ENCODE measurements at places on chromosomes 12 and 14.

DNA sequence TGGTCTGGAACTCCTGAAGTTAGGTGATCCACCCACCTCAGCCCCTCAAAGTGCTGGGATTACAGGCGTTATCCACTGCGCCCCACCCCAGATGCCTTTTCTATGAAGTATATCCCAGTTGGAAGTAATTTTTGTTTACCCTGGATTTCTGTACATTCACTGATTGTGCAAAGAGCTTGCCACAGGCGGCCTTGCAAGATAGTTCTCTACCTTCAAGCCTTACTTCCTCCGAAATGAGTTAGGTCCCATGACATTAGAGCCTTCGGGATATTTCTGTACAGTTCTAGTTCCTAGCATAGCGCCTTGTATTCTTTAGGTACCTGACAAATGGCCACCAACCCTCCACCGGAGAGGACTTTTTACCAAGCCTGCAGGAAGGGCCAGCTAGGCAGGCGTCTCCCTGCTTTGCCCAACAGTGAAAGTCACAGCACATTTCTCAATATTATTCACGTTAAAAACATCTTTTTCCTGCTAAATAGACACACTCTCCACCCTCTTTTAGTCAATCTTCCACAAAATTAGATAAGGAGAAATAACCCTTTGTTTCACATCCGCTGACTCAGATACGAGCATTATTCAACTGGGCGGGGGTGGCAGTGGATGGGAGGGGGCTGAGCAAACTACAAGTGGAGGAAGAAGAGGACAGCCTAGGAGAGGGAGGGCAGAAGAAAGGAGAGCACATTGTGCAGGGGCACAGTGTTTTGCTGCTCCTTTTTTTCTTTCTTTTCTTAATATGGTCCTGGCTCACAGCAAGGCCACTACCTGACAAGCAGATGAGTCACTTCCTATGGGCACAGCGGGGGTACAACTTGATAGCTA is 40.0 kb upstream of the CAPRIN2 start:
- DNase-seq: no peak

DNA sequence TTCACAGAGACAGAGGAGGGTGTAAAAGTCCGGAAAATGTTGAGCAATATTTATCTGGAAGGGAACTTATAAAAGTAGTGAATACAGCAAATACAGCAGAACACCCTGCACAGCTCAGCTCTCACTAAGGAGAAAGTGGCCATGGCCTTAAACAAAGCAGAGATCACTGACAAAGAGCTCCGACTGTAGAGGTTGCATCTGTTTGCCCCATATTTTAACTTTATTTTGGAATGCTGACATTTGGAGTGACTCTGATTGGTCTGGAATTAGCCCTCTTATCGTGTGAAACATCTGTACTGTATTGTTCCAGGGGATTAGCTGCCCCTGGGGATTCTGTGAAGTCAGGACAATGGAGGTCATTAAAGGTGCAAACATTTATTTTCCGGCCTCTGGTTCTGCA is 1275.7 kb upstream of the FLRT2 start:
- no peak for DNase-seq

DNA sequence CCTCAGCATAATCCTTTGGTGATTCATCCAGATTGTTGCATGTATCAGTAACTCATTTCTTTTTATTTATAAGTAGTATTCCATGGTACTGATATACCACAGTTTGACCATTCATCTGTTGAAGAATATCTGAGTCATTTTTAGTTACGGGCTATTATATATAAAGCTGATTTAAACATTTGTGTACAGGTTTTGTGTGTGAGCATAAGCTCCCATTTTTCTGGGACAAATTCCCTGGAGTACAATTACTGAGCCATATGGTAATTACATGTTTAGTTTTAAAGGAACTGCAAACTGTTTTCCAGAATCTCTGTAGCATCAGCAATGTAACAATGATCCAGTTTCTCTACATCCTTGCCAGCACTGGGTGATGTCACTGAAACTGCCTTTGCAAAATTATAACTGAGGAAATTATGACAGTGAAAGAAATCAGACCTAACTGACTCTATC is 236.2 kb upstream of the KRR1 start:
- DNase-seq: no peak

DNA sequence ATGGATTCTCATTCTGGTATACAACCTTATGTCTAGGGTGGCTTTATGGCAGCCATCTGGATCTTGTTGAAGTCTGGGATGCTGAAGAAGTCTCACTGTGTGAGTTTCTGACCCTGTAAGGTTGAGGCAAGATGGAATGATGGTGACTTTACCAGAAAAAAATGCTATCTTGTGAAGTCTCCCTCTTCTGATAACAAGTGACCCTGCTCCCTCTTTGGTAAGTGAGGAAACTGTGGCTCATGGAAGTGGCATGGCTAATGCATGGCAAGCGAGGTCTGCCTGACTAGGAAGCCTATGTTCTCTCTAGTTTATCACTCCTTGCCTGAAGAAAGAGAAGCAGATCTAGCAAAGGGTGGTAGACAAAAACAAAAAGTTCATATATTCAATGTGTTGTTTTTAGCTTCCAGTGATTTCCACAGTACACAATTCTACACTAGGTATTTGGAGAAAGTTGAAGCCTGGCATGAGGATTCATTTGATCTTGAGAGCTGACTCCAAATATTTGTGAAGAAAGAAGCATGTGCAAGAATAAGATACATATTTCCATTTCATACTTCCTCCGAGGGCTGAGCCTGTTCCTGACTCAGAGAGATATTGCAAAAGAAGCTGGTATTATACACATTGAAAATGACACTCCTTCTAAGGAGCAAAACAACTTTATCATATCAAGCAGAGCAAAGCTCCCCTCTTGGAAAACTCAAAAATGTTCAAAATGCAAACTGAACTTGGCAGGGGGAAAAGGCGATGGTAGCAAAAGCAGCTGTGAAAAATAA is 63.6 kb downstream of the HELB start:
- DNase-seq: no peak

GRCh38 chr12:96085475-96085874 is 50.1 kb upstream of the LTA4H start:
- DNase-seq: no peak

GRCh38 chr12:49041881-49042484 is 18.6 kb downstream of the KMT2D start:
- no peak for DNase-seq

GRCh38 chr12:46783871-46784270 is 41.9 kb downstream of the SLC38A4 start:
- DNase-seq: no peak

DNA sequence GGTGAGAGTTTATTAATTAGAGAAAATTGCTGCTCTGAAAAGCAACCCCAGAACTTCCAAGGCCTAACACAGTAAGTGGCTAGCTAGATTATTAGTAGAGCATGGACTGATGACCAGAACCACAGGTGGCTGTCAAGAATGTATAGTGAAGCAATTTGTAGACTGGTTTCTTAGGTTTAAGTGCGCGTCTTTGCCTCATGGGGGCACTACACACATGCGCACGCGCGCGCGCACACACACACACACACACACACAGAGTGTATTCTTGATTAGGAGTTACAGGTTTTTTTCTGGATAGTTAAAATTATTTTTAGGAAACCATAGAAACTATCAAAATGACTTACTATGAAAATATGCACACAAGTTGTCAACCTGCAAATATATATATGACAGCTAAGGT is 66.5 kb downstream of the BHLHE41 start:
- DNase-seq: no peak

- DNase-seq: peak; percentile 50
Measured at GRCh38 chr14:21852061-21852664, 178.5 kb upstream of the OR4E1 start.

GRCh38 chr12:30110958-30111586 is 327.3 kb upstream of the TMTC1 start:
- DNase-seq: no peak

DNA sequence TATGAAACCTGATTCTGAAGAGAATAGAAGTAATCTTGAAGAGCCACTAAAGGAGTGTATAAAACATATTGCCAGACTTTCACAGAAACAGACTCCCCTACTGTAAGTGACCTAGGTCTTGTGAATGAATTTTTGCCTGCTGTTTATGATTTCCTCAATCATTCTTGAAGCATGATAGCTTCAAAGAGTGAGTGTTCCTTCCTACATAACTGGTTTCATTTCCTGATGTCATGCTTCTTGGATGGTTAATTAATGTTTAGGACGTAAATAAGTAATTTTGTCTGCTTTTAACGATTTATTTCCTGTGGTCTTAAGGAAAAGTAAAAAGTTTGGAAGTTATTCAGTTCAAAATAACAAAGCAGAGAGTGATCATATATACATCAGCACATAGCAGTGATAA is 129.8 kb downstream of the PIK3C2G start:
- no peak for DNase-seq

DNA sequence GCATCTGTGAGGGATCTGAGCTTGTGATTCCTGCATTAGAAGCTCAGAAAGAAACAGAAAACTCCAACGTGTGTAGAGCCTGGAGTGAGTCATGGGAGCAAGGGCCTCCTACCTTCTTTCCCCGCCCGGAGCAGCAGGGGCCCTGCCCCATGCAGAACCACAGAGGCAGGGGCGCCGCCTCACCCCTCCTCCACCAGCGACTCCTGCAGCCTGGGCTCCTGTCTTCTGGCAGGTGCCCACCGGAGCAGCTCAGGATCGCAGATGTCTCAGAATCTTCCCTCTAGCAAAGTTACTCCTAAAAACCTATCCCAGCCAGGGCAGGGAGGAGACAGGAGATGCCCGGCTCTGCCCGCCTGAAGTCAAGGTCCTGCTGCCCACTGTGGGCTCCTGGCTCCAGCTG is 58.7 kb downstream of the STX2 start:
- no peak for DNase-seq

- no peak for DNase-seq
Measured at GRCh38 chr14:88342980-88343379, 19.9 kb upstream of the KCNK10 start.

DNA sequence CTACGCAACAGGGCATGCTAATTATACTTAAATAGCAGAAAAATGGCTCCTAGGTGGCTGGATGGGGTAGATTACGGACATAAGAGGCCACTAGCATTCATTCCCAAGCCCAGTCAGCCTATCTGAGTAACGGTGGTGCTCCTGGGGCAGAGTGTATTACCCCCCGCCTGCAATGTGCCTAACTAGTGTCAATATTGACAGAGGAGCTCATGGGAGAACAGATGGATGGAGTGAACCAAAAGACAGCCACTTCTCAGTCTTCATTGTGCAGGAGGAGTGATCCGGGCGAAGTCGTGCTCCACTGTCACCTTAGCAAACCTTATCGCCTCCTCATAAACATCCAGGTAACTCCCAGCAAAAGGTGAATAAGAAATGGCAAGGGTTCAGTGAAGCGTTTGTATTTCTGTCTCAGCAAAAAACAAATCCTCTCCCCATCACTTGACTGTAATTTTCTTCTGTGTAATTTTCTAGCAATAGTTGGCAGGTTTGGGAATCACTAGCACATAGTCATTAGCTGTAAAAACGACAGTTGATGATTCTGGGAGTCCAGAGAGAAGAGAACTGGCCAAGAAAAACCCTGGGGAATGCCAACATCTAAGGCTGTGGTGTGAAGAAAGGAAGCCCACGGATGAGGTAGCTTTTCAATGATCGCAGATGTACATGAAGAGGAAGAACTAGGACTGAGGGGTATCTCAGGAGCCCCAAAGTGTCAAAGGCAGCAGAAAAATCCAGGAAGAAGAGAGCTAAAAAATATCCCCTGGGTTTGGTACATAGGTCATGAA is 126.6 kb upstream of the BCL2L14 start:
- DNase-seq: no peak

DNA sequence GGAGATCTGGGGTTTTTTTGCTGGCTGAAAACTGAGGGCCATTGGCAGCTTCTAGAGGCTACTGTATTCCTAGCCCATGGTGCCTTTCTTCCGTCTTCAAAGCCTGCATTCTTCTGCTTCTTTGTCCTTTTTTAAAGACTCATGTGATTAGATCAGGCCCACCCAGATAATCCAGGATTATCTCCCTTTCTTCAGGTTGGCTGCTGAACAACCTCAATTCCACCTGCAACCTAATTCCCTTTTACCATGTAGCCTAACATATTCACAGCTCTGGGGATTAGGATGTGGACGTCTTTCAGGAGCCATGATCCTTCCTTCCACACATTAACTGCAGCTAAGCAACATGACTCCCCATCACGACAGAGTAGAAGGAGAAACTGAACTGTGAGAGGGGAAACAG is 985.5 kb downstream of the DIO2 start:
- no peak for DNase-seq

DNA sequence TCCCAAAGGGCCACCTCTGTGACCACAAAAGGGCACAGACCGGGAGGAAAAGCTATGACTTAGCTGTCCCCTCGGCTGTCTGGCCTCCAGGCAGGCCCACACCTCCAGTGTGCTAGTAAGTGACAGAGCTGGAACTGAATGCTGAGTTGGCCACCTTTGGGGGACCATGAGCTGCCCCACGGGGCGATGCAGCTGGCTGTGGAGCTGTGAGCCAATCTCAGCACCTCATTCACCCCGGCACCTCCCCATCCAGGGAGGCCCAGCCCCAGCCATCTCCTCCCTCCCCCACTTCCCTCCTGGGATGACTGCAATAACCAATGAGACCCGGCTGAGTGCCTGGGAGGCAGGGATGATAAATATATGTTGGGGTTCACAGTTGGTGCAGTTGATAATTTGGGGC is 12.2 kb upstream of the TESC start:
- DNase-seq: no peak

DNA sequence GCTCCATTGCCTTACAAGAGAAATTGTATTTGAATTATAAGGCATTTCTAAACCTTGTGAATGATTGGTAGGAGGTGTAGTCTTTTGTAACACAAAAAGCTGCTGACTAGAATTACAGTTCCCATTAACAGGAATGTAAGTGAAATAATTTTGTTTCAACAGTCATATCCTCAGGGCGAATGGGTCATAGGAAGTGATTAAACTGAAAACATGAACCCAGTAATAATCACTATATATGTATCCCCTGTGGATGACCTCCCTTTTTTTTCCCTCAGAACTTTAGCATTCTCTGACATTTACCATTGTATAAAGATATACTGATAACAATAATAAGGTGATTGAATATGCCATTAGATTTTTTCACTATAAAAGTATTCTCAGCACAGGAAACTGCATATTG is 312.3 kb downstream of the ATP23 start:
- no peak for DNase-seq

DNA sequence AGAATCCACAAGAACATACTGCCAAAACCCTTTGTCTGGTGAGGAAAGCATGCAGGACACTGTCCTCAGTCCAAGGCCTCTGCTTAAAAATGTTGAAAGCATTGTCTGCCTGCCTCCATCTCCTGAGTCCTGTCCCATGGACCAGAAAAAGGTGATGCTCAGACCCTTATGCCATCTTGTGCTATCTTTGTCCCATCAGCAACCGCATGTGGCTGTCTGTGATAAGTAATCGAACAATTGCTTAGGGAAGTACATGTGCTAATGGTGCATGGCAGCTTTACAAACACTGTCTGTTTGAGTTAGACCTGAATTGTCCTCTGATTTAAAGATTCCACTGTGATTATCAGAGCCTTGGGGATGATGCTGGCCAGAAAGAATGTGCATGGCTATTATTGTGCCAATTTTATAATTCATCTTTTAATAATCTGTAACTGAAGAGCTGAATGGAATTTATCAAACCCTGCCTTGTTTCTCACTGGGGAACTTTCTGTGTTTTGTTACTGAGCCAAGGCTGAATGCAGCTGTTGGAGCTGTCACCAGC is 177.5 kb downstream of the DACT1 start:
- no peak for DNase-seq

- no peak for DNase-seq
Measured at GRCh38 chr14:50113381-50114035, 2.9 kb downstream of the VCPKMT start.
